Astrocyte of the spinal cord (primary cell): ENCODE measurements at places on chromosomes 4 and X.

- DNase-seq = no peak
Observed at GRCh38 chr4:77079281-77079680, 3.5 kb upstream of the CCNI start.

DNA sequence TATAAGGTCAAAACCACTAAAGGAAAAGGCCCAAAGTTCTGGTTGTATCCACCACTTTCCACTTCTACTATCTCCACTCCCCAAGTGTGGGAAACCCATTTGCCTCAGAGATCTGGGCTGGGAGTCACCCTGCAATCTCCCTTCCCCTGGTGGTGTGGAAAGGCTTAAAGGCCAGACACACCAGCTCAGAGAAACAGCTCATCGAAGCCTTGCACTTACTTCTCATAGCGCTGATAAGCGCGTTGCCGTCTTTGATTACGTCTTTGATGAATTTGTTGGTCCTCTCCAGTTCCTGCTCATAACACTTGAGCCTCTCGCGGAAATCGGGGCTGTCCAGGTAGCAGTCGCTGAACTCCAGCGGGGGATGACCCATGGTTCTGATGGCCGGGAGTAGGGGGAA lies 647 bp downstream of the OPHN1 start:
- peak; percentile 29 for DNase-seq

DNA sequence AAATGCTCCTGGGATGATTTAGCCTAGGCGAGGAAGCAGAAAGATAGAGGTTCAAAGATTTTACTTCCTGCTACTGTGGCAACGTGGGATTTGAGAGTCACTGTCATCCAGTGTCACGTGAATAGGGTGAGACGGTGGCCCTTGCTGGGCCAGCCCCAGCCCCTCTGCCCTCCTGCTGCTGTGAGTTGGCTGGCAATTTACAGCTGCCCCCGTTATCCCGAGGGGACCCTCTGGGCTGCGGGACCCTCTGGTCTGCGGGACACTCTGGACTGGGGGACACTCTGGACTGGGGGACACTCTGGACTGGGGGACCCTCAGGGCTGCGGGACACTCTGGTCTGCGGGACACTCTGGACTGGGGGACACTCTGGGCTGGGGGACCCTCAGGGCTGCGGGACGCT lies 765.4 kb downstream of the TRIML1 start:
- no peak for DNase-seq

DNA sequence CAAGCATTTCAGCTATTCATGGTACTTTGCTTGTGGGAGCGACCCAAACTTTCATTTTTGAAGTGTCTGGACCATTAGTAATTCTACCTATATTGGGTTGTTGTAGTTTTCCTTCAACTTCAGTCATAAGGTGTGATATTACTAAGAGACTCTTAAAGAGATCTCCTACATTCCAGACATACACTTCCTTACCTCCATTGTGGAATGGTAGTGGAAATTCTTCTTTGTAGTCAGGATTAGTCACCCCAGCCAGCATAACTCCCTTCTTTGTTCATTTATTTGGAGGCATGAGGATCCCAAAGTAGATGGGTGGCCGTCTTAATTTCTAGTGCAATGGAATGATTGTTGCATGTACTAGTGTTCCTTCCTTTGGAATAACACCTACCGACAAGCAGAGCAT lies 991.4 kb downstream of the ARAP2 start:
- DNase-seq = no peak

DNA sequence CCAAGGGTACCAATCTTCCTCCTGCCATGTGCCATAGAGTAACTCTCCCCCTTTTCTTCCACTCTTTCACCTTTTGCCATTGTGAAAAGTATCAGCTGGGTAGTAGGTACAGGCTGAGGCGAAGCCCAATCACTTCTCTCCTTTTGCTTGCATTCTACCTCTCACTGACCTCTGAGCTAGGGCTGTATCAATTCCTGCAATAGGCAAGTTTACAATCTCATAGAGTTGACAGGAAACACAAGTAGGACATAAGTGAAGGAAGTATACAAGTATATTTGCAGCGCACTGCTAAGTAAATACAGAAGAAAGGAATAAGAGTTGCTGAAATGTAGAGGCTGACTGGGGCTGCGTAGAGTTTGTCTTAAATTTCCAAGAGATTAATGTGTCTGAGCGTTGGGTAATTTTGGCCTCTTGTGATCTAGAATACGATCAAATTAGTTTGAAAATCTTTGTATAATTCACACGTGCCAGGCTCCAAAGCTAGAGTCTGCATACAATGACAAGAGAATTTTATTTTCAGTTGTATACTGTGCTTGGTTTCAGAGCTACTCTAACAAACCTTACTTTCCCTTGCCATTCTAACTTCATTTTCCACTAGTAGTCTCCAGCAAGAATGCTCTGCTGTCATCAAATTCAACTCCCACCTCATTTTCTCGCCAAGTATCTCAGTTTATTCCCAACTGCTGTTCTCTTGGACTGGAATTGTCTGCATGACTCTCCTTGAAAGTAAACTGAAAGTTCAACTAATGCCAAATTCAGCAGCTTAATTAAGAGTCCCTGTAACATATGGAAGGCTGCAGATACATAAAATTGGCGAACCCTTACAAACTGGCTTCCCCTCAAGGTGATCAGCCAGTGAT lies 90.3 kb downstream of the ATP11C start:
- no peak for DNase-seq

- DNase-seq = no peak
Observed at GRCh38 chr4:158133551-158133950, 39.3 kb downstream of the GASK1B start.

- DNase-seq = no peak
Observed at GRCh38 chr4:12446657-12447185, 1018.0 kb upstream of the HS3ST1 start.

DNA sequence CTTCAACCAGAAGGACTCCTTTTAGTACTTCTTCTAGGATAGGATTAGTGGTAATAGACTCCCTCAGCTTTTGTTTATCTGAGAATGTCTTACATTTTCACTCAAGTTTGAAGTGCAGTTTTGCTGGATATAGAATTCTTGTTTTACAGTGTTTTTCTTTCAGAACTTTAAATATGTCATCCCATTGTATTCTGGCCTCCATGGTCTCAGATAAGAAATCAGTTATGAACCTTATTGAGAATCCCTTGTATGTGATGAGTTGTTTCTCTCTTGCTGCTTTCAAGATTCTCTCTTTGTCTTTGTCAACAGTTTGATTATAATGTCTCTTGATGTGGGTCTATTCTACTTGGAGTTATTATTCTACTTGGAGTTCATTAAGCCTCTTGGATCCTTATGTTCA lies 116.1 kb upstream of the CITED1 start:
- no peak for DNase-seq

GRCh38 chr4:129490516-129490915 lies 394.6 kb downstream of the C4orf33 start:
- DNase-seq = no peak

DNA sequence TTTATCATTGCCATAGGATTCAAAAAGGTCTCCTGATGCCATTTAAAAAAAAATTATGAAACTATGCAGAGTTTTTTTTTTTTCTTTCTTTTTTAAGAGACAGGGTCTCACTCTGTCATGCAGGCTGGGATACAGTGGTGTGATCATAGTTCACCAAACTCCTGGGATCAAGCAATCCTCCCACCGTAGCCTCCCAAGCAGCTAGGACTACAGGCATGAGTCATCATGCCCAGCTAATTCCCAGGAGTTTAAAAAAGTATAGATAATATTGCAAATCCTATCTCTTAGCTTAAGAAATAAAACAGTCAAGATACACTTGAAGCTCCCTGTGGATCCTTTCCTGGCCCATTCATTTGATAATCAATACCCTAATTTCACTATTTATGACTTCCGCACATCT lies 58.6 kb upstream of the PRSS48 start:
- DNase-seq = peak; percentile 55

GRCh38 chrX:7242613-7243012 lies 94.7 kb upstream of the PUDP start:
- DNase-seq = no peak

DNA sequence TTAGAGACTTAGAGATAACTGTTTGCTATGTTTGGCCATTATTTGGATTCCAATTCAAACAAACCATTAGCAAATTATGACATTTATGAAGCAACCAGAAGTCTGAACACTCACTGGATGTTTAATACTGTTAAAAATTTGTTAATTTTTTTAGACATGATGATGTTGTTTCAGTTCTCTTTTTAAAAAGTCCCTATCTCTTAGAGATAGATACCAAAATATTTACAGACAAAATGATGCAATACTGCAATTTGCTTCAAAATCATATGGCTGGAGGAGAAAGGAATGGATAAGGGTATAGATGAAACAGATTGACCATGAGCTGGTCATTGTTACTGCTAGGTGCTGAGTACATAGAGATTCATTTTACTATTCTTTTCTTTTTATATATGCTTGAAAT lies 534.6 kb downstream of the BCOR start:
- no peak for DNase-seq

DNA sequence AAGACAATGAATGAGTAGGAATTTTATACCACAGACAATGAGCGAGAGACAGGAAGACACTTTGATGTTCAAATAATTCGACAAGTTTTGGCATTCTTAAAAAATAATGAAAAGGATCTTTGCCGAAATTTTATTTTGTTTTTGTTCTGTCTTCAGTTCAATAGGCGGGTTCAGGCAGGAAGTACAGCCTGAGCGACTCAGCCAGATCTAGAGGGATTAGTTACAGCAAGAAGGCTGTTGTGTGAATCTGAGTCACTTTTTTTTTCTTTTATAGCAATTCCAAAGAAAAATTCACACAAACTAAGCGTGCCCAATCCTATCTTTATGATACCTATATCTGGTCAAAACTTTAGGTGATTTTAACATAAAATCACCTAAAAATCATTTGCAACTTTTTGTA lies 505.4 kb upstream of the FAM241A start:
- DNase-seq = no peak

GRCh38 chr4:79575709-79576428 lies 167.8 kb upstream of the GK2 start:
- no peak for DNase-seq

GRCh38 chrX:12223650-12224049 lies 85.4 kb downstream of the FRMPD4 start:
- DNase-seq = peak; percentile 11

GRCh38 chrX:74251006-74251930 lies 52.7 kb upstream of the ZCCHC13 start:
- no peak for DNase-seq

DNA sequence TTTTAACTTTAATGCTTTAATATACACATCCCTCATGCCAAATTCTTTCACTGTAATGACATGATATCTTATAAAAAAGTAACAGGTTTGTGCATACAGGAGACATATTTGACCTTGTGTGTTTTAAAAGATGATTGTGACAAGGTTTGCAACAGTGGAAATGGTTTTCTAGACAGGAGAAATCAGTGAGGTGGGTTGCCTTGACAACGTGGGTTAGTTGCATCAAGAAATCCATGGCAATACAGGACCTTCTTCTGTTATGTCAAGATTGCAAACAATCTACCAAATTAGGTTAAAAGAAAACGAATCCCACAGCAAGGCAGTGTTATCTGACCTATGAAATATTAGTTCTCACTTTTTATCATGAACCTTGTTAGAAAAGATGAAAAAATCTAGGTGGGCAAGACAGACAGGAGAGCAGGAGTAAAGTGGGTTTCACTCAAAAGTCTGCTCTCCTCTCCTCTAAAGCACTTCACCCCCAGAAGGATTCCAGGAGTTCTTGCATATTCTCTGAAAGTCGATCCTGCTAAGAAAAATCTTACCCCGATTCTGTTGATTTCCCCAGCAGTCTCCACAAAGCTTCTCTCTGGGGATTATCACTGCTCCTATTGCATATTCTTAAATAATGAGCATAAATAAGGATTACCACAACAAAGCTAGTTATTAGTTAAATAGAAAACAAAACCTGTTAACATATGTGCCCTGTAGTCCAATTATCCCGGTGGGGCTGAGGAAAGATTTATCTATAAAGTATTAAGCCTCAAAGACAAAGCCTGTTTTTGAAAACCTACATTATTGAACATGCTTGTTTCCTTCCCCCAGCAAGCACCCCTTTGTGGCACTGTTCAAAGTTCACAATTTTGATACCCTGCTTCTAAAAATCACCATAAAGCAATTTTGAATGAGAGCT lies 71.0 kb downstream of the TMA16 start:
- DNase-seq = no peak

GRCh38 chr4:139144161-139144859 lies 32.7 kb downstream of the ELF2 start:
- peak; percentile 75 for DNase-seq

- DNase-seq = peak; percentile 19
Observed at GRCh38 chrX:111728096-111728495, 47.1 kb downstream of the ALG13 start.

DNA sequence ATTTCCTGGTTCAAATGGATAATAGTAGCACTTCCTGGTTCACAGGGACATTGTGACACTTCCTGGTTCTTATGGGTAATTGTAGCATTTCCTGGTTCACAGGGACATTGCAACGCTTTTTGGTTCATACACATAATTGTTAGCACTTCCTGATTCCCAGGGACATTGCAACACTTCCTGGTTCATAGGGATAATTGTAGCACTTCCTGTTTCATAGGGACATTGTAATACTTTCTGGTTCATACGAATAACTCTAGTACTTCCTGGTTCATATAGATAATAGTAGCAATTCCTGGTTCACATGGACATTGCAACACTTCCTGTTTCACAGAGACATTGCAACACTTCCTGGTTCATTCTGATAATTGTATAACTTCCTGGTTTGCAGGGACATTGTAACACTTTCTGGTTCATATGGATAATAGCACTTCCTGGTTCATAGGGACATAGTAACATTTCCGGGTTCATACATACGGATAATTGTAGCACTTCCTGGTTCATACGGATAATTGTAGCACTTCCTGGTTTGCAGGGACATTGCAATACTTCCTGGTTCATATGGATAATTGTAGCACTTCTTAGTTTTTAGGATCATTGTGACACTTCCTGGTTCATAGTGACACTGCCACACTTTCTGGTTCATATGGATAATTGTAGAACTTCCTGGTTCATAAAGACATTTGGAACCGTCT lies 61.6 kb upstream of the CD99 start:
- no peak for DNase-seq

- no peak for DNase-seq
Observed at GRCh38 chrX:38066934-38067333, 60.6 kb downstream of the SYTL5 start.

- peak; percentile 33 for DNase-seq
Observed at GRCh38 chr4:27702730-27703431, 842.2 kb downstream of the STIM2 start.

DNA sequence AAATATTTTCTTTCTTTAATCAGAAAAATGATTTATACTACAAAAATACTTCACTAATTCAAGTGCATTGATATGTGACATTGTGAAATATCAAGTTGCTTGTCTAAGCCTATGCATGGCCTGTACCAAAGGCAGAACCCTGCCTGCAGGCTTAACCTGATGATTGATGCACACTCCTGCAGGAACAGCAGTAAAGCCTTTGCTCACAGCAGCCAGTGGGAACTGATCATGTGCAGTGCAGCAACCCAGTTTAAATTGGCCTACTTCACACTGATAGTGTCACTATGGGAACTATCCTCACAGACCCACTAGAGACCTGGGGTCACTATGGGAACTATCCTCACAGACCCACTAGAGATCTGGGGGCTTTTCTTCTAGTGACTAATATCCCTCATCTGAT lies 603.8 kb downstream of the RAPGEF2 start:
- DNase-seq = no peak
